ENCODE measurements at places on chromosomes 2 and 18.
A peak's percentile ranks its signal among the peaks of the same experiment; 100 is the strongest.

- DNase-seq = peak; percentile 46
Measured at GRCh38 chr18:50277942-50278341, 3.4 kb downstream of the MBD1 start.

DNA sequence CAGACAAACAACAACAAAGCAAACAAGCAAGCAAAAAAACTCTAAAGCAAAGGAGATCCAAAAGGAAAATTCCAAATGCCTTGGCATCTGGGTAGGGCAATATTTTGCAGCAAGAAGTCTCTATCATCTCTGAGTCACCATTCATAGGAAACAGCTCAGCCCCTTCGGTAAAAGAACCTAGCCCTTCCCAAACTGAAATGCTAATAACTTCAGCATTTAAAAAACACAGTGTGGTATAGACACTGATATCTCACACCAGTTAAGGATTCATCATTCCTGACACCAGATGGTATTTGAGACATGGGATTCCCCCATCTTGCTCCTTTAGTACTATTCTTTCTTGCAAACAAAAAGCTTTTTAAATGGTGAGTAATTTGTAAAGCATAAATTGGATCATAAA, 491.8 kb downstream of the TXNL1 start:
- DNase-seq = peak; percentile 32

DNA sequence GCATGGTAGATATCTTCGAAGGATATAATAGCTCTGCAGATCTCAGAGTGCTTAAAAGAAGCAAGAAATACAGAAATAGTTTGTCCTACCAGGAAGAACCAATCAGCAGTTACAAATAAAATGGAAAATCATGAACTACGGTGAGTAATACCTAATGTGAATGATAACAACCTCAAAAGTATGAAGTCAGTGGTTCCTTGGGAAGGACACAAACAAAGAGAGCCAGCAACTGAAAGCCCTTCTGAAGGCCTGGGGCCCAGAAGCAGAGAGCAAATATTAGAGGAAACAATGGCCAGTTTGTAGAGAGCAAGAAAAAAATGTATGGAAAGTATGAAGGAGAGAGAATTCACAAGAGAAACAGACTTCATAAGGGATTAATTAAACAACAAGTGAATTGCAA, 226.8 kb upstream of the CHST9 start:
- DNase-seq = no peak

DNA sequence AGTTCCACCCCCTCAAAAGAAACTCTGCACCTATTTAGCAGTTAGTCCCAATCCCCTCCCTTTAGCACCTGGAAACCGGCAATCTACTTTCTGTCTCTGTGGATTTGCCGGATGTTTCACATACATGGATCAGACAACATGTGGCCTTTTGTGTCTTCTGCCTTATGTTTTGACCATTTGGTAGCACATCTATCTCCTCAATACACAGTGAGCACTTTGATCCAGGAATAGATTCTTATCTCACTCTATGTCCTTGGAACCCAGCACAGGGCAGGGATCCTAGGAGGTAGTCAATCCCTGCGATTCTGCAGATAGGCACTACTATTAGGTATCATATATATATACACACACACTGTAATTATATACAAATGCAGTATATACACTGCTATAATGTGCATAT, 3.8 kb upstream of the OTOF start:
- DNase-seq = no peak

- no peak for DNase-seq
Measured at GRCh38 chr2:234478121-234478858, 18.6 kb downstream of the ARL4C start.

GRCh38 chr2:73106791-73107190, 6.0 kb downstream of the RAB11FIP5 start:
- no peak for DNase-seq

- peak; percentile 62 for DNase-seq
Measured at GRCh38 chr18:45837283-45838070, 12.0 kb downstream of the SIGLEC15 start.

DNA sequence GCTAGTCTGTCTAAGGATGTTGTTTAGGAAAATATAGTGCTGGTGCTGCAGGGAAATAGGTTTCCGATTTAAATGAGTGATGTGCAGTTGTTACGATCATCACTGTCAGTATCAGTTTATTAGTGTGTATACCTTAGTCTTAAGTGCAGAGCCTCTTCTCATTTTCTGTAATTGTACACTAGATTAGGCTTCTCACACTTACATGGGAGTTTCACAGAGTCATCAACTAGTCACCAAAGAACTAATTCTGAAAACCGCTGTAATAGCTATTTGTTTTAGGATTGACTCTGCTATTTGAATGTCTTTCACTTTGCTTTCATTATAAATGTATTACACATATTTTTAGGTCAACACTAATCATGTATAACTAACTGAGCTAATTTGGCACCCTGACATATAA, 99.8 kb upstream of the ZEB2 start:
- DNase-seq = no peak

- DNase-seq = no peak
Measured at GRCh38 chr18:76928179-76928868, 106.0 kb downstream of the ZNF236 start.

DNA sequence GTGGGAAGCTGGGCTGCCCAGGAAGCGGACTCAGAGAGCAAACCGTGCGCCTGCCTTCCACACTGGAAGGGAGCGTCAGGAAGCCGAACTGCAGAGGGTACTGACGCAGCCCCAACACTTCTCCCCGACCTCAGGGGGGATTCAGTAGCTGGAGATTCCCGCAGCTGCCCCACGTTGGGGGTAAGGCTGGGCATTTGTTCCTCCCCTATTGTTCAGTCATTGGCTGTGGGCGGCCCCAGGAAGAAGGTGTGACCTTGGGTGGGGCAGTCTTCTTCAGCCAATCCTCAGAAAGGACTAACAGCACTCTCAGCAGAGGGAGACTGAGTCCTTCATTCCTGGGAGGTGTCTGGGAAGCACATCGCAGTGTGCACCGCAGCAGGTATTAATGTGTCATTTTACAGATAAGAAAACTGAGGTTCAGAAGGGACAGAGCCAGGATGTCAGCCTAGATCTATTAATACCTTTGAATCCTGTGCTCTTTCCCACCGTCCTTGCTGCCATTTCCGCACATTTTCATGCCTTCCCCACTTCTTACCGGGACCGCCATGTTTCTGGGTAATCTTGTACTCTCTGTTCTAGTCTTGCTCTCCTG, 12.1 kb upstream of the C18orf32 start:
- no peak for DNase-seq

DNA sequence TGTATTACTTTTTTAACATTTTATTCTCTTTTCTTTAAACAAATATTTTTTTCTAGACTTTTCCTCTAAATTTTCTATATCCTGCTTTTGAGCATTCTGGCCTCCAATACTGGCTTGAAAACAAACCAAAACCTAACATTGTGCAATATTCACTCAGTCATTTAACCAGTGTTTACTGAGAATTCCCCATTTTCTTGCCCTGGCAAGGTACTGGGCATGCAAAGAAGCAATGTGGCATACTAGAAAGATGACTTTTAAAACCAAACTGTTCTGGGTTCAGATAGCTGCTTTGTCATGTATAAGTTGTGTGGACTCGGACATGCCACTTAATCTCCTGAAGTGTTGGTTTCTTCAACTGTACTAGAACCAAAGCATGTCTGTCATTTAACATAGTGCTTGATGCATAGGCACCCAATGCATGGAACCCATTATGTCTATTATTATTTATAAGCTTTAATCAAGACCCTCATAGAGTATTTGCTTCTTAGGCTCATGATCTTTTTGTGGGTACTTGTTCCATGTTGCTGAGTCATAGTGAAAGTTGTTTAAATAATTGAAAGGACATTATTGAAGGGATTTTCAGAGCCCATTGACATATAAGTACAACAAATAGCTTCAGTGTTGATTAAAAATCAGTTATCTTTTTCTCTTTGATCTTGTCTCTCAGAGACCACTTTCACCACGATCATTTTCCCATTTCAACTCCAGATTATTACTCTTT, 185.4 kb upstream of the OSR1 start:
- peak; percentile 37 for DNase-seq

DNA sequence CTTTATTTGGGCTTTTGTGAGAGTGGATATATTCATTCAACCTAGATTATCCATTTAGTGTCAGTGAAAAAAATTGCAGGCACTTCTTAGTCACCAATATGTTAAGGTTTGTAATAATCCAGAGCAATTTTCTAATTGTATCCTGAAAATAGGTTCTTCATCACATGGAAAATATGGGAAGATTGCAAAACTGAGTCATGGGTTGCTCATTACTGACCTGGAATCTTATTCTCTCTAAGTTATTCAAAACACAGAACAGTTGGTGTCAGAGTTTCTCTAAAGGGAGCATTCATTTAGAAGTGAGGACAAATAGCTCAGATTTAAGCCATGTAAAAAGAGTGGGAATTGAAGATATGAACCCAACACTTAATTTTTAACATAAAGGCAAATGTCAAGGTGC, 181.3 kb downstream of the IKZF2 start:
- no peak for DNase-seq

DNA sequence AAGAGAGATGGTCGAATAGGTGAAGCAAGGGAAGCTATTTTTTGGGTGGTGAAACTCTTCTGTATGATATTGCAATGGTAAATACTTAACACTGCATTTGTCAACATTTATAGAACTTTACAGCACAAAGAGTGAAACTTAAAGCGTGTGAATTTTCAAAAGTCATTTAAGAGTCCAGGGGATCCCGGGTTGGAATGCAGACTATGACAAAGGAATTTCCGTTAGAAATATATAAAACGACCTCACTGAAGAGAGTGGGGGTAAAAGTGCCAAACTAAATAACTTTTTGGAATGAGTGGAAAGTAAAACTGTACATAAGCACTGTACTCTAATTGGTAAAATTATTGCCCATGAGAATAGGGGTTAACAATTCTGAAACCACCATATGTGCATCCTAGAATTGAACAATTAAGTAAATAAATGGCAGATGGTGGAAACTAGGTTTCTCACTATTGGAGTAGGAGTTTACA, 191.0 kb upstream of the FN1 start:
- peak; percentile 78 for DNase-seq

GRCh38 chr2:97713296-97714083, at the start of gene ZAP70:
TSS of gene ZAP70 (plus strand) at chr2:97713576. CDS start at chr2:97724037, 10,461 bp downstream.
- no peak for DNase-seq

- DNase-seq = peak; percentile 60
Measured at GRCh38 chr2:215436705-215437565, 1.1 kb upstream of the FN1 start.

DNA sequence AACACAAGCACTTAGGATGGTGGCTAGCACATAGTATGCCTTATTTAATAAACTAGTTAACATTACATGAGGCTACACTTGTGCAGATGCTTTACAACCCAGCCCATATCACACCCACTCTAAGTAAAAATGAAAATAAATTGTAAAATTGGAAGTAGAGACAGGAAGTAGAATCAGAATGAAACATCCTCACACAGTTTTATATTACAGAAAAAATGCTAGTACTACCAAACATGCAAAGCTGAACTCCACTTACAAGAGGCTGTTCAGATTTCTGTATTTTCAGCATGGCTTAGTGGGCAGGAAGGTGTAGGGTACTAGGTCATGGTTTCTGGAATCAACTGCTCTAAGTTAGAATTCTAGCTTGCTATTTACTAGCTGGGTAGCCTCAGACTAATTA, 18.2 kb upstream of the CRIM1 start:
- DNase-seq = no peak

DNA sequence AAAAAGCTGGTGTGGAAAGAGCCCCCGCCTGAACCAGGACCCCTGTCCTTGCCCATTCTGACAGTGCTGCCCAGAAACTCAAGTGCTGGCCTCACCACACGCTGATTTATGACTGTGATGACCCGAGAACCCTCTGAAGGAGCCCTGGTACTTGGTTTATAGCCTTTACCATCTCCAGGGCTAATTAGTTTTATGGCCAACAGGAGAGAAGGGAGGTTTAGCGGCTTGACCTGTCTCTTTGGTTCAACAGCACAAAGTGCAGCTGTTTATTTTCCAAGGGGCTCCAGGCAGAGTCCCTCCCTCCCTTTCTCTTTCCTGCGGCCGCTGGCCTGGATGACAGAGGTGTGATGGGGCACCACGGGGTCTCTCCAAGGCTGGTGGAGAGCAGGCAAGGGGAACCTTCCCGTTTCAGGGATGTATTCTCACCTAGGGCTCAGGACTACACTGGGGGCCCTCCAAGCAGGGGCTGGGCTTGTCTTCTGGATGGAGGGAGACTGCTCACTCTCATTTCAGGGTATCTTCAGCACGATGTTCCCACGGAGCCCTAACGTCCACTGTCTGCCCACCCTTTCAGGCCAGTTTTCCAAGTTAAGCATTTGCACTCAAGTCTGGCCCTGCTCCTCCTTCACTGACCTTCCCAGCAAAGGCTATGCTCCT, 174.2 kb upstream of the GLI2 start:
- DNase-seq = no peak

DNA sequence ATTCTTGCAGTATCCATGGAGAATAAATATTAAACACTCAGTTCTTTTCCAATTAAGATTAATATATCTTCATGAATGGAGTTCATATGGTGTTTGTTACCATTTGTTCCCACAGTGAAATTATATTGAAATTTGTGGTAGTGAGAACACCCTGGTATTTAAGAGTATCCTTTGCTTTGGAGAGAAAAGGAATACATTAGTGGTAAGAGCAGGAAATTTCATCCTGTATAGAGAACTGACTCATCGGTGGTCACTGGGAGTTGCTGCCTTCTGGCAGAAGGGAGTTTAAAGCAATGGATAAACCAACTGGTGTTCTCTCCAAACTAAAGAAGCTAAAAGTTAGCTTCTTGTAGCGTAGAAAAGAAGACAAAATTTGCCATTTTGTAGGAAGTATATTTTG, 107.3 kb downstream of the MYO1B start:
- peak; percentile 75 for DNase-seq

GRCh38 chr2:237482485-237482884, 4.6 kb upstream of the MLPH start:
- DNase-seq = peak; percentile 68

- peak; percentile 36 for DNase-seq
Measured at GRCh38 chr2:233996000-233996399, 54.5 kb upstream of the SPP2 start.

DNA sequence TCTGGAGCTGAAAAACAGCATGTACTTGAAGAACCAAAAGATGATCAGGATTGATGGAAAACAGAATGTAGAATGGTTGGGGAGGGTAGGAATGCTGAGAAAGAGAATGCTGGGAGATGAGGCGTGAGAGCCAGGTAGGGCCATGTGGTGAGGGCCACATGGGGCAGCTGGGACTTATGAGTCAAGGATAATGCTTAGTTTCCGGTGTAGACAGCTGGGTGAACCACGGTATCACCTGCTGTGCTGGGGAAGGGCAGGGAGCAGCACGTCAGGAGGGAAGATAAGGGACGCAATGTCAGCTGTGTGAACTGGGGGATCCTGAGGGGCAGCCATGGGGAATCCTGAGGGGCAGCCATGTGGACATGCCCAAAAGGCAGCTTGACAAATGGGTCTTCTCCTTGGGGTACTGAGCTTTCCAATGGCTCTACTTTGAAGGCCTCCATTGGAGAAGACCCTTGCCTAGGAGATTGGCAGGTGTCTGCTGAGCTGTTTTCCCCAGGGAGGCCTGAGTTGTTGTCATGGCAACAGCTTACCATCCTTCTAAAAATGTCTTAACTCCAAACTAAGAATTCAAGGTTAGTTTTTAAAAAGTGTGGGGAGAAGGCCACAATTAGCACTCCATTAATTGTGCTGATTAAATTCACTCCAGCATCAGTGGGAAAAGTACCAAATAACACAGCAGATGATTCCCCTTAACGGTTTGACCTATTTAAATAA, 51.1 kb downstream of the MTHFD2 start:
- DNase-seq = no peak
